ENCODE measurements at places on chromosomes 4 and X.

DNA sequence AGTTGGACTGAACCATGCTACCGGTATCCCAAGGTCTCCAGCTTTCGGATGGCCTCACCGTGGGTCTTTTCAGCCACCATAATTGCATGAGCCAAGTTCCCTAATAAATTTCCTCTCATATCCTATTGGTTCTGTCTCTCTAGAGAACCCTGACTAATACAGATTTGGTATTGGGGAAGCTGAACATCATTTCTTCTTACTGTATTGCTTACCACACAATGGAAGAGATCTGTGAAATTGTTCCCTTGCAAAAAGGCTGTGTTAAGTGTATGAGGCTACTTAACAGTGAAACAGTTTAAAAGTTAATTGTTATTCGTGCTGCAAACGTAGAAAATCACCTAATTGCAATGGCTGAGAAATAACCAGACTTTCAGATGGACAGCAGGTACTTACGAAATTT, 34.0 kb downstream of the PLAC8 start:
- DNase-seq: no peak

- peak; percentile 17 for DNase-seq
Observed at GRCh38 chr4:29046186-29046585, 1674.0 kb upstream of the PCDH7 start.

GRCh38 chr4:37951461-37952352, 8.5 kb upstream of the PTTG2 start:
- DNase-seq: no peak

GRCh38 chrX:9443327-9443726, 21.5 kb upstream of the TBL1X start:
- no peak for DNase-seq

- DNase-seq: no peak
Observed at GRCh38 chr4:158682066-158682465, 10.0 kb downstream of the ETFDH start.

DNA sequence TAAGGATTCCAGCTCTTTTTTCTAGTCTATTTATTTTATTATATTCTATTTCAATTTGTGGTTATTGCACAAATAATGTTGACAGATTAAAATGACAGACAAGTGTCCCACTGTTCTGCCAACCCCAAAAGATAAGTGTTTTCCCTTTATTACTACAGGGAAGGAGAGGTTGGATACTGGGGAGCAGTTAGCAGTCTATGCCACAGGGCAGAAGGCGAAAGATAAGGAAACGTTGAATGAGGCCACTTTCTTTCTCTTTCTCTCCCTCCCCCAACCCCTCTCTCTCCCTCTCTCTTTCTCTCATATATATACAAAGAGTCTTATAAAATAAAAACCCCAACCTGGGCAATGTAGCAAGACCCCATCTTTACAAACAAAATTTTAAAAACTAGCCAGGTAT, 31.6 kb downstream of the SLC9A6 start:
- DNase-seq: no peak

DNA sequence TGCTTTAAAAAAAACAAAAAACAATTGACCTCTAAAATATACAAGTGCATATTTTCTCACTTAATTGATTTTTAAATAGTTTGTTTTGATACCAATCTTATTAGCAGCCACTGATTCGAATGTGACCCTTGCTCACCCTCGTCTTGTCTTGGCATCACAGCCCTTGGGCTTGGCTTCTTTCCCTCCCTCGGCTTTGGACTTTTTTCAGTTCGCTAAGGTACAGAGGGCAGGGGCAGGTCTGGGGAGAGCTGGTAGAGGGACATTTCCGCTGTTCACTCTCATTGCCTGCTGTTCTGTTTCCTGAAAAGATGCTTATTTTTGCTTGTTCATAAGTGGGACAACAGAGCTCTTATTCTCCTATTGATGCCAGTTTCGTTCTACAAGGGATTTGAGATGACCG, 88.5 kb upstream of the RPS6KA3 start:
- no peak for DNase-seq

DNA sequence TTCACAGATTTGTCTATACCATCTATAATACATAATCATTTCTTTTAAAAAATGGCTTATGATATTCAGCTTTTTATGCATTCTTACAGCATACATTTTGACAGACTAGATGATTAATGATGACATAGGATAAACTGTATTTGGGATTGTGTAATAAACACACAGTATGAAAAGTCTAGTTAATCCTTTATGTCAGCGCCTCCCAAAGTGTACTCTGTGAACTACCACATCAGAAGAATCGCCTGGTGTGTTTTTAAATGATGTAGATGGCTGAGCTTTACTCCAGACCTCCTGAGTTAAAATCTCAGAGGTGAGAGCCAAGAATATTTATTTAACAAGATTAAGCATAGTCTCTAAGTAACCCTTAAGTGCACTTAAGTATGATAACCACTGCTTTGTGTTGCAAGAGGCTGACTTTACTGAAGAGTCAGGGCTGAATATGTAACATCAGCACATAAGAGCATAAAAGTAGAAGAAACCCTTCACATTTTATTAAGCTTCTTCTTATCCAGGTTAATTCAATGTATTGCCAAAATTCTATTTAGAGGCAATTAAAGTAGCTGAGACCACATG, 104.2 kb downstream of the ANK2 start:
- no peak for DNase-seq

DNA sequence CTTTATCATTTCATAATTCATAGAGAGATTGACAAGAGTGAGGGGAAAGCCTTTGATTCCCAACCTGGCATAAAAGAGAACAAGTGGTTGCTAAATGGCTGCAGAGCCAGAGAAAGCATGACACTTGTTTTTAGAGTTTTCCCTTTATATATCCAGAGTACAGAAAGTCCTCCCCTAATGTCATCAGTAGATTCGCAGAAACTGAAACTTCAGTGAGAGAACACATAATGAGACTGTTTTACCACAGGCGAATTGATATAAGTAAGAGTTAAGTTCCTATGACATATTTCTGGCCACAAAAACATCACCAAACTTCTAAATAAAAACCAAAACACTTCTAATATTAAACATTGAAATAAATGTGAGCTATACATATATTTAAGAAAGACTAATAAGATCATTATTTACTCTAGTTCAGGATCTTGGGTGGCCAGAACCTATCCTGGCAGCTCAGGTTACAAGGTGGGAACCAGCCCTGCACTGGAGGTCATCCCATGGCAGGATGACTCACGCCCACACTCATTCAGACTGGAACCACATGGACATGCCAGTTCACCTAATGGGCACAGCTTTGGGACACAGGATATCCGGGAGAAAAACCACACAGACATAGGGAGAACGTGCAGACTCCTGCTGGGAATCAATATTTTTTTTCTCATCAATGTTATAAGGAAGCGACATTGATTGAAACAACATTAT, 35.5 kb downstream of the NWD2 start:
- no peak for DNase-seq

DNA sequence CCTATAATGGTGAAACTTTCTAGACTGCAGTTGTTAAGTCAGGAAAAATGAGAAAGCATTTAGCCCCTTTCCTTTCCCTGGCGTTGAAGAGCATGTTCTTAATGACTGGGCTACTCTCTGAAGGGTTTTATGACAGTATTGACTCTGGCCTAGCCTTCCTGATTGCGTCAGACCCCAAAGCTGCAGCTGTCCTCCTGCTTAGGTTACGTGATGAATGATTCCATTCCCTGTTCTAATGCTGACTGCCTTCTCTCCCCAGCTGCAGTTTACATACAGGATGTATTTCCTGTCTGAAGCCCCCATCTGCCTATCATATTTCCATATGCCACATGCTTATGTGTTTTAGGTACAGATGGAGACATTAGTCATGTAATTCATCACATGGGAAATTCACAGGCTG, 105.8 kb upstream of the EGFL6 start:
- peak; percentile 87 for DNase-seq

GRCh38 chr4:71275570-71275969, 63.2 kb upstream of the SLC4A4 start:
- no peak for DNase-seq

- DNase-seq: peak; percentile 89
Observed at GRCh38 chr4:88138561-88138960, 19.9 kb downstream of the ABCG2 start.

- peak; percentile 75 for DNase-seq
Observed at GRCh38 chr4:106494066-106494465, 125.5 kb upstream of the GIMD1 start.

DNA sequence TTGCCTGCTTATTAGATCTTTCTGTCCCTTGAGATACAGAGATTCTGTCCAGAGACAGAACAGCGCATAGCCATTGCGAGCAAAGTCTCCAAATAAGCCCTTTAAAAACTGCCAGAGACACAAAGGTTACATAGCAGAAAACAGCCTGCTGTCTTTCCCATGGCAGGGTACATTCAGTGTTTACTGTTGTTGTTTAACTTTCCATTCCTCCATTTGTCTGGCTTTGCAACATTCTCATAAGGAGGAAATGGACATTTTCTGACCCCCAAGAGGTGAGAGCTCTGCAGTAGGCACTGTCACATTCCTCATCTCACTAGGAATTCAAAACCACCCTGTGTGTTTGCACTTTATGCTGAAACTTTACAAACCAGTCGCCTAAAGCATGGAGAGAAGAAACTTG, 48.3 kb downstream of the PDE5A start:
- no peak for DNase-seq

- DNase-seq: no peak
Observed at GRCh38 chr4:4481399-4481994, 60.4 kb downstream of the STX18 start.

DNA sequence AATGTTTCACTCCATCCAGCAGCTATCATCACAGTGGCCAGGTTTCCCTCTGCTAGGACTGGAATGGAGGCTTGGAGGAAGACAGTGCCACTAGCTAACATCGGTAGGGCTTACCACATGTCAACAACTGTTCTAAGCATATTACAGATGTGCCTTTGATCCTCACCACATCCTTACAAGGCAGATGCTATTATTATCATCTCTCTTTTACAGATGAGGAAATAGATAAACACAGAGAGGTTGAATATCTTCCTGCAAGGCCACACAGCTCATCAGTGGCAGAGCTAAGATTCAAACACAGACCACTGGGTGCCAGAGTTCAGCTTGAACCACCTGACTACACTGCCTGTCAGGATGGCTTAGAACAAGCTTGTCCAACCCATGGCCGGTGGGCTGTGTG, 47.4 kb downstream of the MAMLD1 start:
- peak; percentile 5 for DNase-seq

DNA sequence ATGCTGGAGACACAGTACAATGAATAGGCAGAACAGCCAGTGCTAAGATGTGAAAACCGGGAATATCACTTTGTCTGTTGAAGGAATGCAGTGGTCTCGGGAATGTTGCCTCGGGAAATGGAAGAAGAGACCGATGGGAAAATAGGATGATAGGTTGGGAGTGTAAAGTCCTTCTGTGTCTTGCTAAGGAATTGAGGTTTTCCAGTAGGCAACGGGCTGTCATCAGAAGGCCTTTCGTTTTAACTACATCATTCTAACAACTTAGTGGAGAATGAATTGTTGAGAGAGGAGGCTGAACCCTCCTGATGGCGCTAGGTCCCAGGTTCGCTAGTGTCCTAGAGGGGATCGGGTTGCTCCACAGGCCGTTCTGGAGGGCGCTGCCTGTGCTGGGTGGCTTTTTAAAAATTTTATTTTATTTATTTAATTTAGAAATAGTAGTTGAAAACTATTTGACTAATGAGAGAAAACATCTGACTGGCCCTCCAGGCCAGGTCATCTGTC, 730 bp downstream of the VBP1 start:
- DNase-seq: peak; percentile 3

DNA sequence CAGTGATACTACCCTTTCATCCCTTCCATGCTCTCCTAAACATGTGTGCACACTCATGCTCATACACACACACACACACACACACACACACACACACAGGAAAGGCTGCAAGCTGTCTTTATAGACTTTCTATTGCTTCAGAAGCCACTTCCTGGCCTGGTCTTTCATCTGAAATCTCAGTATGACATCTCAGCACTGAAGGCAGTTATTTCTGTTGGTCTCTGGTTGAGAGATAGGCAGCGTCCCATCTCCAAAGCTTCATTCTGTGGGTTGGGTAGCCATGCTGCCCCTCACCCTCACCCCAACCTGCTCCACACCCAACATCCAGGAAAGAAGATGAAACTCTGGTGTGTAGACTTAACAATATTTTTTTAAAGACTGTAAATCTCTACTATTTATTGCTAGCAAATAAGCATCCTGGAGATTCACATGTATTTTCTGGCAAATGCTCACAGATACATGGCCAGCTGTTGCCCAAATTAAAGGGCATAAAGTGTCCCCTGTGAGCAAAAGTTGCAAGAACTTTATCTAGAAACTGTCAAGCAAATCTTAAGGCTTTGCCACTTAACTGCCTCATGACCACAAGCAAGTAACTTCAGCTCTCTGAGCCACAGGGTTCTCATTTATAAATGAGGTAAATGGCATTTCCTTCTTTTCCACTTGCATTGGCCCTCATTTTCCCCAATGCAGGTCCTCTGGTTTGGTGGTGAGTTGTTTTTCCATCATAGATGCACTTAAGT, 189.8 kb upstream of the AFF2 start:
- no peak for DNase-seq

- no peak for DNase-seq
Observed at GRCh38 chrX:153580700-153581386, 18.1 kb downstream of the CCNQ start.

DNA sequence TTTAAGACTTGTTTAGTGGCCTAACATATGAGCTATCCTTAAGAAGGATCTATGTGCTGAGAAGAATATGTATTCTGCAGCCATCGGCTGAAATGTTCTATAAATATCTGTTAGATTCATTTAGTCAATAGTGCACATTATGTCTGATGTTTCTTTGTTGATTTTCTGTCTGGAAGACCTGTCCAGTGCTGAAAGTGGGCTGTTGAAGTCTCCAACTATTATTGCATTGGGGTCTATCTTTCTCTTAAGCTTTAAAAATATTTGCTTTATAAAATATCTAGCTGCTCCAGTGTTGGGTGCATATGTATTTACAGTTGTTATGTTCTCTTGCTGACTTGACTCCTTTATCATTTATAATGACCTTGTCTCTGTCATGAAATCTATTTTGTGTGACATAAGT, 9.4 kb upstream of the BLTP1 start:
- DNase-seq: no peak

GRCh38 chr4:81503586-81503985, 31.9 kb upstream of the RASGEF1B start:
- no peak for DNase-seq

- peak; percentile 72 for DNase-seq
Observed at GRCh38 chr4:15488658-15489470, 19.2 kb downstream of the CC2D2A start.

DNA sequence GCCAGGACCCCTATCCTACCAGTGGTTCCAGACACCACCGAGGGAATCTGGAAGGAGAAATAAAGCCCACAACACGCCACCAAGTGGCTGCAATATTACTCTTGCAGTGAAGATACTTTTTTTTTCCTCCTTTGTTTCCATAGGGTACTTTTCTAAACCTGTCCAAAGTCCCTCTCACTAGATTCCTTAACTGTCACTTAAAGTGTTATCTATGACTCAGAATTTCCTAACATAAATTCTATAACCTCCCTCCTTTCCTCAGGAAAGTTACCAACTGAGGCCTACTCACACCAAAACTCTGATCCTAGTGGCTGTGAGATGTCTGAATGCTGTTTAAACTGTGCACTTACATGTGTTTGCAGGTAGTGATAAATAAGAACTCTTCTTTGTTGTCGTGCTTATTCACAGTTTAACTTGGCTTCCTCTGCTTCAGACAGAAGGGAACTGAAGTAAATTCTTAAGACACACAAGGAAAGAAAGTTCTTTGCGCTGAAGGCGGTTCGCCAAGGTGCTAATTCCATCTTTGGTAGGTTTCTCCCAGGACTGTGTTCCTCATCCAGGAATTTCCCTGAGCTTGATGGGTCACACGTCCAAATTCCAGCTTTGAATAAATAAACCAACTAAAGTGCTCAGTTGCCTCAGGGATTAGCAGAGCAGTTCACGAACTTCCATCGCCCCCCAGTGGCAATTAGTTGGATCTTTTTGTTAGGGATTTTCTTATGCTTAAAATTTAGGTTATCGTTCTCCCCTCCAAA, 10.7 kb upstream of the HCCS start:
- DNase-seq: peak; percentile 73
